ENCODE measurements at places on chromosomes 11 and 22.
A peak's percentile ranks its signal among the peaks of the same experiment; 100 is the strongest.

GRCh38 chr11:13287036-13287435 lies 9.4 kb downstream of the BMAL1 start:
- no peak for DNase-seq

- DNase-seq: no peak
Observed at GRCh38 chr11:1450949-1451710, 35.4 kb downstream of the MOB2 start.

- DNase-seq: no peak
Observed at GRCh38 chr22:38745676-38746460, 9.9 kb downstream of the SUN2 start.

DNA sequence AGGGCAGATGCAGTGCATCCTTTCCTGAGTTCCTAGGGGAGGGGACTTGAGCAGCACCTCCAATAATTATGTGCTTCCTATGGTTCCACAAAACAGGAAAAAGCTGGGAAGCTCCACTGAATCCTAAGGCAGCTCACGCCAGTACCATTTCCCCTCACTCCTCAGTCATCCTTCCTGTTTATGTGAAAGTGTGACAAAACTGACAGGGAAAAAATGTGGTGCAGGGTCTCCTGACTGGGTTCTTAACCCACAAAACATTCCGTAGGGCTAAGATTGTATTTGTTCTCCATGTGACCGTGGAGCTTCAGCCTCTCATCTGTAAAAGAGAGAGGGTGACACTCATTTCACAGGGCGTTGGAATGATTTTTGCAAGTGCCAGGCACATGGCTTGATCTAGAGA lies 12.2 kb upstream of the LYVE1 start:
- DNase-seq: no peak

DNA sequence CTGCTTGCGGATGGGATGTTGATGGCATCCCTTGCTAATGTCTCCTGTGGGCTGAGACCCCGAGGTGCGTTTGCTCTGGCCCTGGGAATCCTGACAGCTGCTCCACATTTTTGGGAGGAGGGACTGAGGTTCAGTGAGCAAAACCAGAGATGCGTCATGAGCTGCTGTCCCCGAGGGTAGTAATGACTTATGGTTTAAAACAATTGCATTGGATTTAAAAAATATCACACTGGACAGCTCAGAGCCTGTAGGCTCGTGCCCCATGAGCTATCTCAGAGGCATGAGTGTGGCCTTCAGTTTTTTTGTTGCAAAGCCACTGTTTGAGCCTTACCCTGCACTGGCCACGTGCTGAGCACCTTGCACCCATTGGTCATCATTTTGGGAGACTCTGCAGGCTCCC lies 20.9 kb upstream of the PARVG start:
- no peak for DNase-seq

GRCh38 chr11:19905280-19905853 lies 192.7 kb downstream of the NAV2 start:
- DNase-seq: no peak

GRCh38 chr11:65546217-65546958 lies 11.8 kb downstream of the LTBP3 start:
- no peak for DNase-seq

- no peak for DNase-seq
Observed at GRCh38 chr22:46114518-46115387, 35.6 kb upstream of the PPARA start.

DNA sequence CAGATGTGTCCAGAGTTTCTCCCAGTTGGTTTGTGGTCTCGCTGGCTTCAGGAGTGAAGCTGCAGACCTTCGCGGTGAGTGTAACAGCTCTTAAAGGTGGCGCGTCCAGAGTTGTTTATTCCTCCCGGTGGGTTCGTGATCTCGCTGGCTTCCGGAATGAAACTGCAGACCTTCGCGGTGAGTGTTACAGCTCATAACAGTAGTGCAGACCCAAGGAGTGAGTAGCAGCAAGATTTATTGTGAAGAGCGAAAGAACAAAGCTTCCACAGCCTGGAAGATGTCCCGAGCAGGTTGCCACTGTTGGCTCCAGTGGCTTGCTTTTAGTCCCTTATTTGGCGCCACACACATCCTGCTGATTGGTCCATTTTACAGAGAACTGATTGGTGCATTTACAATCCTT lies 1.8 kb upstream of the PGA3 start:
- DNase-seq: no peak

DNA sequence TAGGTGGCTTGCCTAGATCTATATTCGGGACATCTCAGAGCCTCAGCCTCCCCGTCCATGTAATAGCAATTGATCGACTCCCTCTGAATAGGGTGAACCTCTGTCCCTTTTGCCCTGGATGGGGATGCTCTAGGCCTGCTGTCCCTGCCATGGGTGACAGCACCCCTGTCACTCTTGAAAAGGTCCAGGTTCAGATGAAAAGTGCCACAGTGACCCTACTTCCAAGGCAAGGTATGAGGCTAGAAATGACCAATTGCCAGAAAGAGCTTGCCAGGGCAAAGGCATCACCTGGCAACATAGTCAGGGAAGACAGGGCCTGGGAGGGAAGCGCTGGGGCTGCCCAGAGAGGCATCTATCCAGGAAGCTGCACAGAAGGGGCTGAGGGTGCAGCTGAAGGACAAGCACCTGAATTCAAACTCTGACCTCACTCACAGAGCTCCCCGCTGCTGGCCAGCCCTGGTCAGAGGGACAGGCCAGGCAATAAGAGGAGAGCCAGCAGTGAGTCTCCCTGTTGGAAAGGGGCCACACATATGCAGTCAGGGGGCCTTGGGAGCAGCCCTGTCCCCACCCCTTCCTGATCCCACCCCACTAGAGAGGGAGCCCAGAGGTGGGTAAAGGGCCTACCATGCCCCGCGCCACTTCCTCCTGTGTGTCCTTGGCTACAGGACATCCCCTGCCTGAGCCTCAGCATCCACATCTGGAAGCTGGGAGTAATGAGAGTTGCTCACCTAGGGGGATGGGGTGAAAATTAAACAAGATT lies 9.0 kb upstream of the APOBEC3A start:
- DNase-seq: no peak

DNA sequence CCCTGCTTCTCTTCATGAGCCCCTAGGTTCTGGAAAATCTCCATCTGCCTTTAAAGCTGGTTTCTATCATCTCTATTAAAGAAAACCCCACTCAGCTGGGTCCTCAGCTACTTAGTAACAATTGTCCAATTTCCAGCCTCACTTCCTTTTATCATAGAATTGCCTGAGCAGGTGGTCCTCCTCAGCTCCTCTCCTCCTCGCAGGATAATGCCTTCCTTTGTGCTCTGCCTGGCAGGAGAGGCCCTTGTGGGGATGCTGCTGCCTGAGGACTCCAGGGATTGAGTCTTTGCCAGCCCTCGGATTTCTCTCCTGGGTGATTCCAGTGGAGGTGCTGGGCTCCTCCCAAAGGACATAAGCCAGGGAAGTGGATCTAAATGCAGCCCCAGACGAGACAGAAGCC lies 448.3 kb downstream of the INSC start:
- DNase-seq: no peak

GRCh38 chr11:125373426-125374391 lies 122.4 kb downstream of the FEZ1 start:
- DNase-seq: no peak

GRCh38 chr22:49749885-49750510 lies 77.7 kb downstream of the BRD1 start:
- no peak for DNase-seq

DNA sequence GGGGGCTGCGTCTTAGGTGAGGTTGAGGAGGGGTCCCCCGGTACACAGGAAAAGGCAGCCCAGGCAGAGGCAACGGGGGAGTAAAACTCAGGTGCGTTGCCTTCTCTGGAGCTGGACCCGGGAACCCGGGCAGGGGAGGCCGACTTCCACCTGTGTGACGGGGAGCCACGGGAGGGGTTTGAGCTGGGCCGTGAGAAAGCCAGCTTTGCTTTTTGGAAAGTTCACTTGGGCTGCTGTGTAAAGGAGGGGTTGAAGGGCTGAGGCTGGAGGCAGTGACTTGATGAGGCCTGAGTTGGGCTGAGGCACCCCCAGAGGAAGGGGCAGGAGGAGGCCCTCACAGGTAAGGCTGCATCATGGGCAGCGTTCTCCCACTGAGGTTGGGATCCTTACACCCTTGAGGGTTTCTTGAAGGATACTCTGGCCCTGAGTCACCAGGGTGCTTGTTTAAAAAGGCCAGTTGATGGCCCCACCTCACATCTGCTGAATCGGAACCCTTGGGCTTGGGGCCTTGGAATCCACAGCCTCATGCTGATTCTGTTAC lies 47.2 kb downstream of the CHRDL2 start:
- no peak for DNase-seq

DNA sequence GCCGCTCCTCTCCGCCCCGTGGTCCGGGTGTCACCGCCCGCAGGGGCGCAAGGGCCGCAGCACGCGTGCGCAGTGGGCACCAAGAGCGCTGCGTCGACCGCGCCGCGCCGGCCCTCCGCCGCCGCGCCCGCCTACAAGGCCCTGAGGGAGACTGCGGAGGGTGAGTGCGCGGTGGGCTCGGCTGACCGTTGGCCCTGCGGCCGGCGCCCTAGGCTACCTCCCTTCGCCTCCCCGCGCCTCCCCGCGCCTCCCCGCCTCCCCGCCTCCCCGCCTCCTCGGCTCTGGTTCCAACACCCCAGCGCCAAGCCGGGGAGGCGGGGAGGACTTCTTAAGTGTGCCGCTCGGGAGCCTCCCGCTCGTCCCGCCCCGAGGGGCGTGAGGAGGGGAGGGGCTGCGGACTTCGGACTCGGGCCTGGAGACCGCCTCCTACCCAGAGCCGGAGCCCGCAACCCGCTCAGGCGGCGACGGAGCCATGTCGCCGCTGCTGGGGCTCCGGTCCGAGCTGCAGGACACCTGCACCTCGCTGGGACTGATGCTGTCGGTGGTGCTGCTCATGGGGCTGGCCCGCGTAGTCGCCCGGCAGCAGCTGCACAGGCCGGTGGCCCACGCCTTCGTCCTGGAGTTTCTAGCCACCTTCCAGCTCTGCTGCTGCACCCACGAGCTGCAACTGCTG lies at the start of gene AQP11:
TSS of gene AQP11 (plus strand) at position 433 of the 673 bp plus-strand sequence. CDS start at position 473, 40 bp downstream.
- DNase-seq: peak; percentile 67

DNA sequence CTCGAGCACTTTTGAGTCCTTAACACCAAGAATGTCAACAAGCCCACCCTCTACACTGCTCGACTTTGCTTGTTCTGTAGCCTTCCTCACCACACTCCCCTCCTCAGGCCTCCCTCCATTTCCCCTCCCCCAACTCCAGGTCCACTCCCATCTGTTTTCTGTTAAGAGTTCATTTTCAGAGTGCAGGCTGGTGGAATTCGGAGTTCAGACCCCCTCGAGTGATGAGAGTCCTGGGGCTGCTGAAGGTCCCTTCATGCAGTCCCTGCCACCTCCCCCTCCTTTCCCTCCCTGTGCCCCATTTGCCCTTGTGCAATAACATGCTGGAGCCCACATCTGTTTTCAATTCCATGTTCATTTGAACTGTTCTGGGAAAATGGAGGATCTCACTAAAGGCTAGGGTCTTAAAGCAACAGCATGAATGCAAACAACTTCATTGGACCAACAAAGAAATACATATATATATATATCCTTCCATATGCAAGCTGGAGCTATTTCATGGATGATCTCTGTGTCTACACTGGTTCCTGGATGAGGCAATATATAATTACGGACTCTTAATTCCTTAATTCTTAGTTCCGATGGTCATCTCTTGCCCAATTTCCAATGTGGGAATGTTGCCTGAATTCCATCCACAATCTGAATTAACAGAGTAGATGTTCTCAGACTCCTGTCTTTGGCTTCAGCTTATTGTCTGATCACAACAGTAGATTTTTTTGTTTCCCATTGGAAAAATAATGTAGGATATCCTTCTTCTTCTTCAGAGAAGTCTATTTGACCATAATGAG lies 340.4 kb downstream of the ETS1 start:
- no peak for DNase-seq

DNA sequence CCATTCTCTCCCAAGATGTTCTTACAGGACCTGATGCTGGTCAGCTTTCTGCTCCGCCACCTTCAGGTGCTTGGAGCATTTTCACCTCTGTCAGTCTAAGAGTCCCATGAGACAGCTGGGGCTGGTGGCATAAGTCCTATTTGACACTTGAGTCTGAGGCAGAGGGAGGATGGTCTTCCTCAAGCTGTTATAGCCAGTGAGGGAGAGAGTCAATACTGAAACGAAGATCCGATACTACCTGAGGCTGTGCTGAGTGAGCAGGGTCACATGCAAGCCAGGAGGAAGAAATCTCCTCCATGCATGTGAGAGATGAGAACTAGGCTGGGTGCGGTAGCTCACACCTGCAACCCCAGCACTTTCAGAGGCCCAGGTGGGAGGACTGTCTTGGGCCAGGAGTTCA lies 5.6 kb downstream of the ZFPL1 start:
- no peak for DNase-seq

DNA sequence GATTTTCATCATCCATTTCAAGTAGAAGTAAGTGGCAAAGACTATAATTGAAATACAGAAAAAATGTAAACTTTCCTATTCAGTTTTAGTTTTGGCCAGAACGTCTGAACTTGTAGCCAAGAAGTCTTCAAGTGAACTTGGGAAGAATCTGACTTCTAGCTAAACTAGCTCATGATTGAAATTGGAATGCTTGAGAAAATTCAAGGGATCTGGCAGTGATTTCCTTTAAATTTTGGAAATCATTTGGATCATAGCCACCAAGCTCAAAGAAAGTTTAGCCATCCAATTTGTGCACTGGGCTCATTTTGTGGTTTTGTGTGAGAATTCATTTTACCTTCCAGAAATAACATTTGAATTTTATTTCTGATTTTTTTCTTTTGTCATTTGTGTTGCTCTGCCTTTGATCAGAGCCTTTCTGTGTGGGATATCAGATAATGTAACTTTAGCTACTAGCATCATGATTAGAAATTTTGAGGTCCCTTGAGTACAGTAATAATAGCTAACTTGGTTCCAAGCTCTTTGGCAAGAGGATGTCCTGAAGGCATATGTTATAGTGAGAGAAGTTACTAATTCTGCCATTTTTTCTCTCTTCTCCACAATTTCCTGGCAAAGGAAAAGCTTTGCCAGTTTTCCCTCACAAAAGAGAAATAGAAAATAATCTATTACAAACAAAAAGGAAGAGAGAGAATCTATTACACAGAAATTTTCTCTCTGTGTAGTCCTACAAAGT lies 2123.7 kb upstream of the RAG2 start:
- no peak for DNase-seq
